ENCODE measurements at places on chromosomes 11 and 22.

- no peak for DNase-seq
Observed at GRCh38 chr11:104369761-104370160, 205.8 kb upstream of the PDGFD start.

DNA sequence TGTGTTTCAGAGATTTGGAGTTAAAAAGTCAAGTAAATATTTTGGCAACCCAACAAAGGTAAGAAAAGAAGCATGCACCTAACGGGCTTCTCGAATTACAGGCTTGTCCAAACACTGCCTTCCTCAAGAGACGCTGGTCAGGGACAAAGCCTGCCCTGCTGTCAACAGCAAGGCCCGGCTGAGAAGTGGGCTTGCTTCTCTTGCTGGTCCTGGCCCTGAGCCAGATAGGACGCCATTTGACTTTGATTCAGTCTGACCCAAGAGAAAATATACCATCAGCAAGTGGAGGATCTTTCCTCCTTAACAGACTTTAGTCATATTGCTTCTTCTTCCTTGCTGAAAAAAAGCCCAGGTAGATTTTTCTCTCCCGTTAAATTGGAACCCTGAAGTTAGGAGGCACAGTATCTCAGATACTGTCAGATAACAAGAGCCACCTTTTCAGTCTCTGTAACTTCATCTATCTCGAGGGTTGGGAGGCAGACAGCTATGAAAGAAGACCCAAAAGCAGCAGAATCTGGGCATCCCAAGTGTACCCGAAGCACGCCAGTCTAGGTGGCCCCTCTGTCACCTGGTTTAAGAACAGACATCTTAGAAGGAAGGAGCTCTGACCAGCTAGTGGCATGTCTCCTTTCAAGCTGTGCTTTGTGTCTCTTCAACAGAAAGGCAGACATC lies 57.5 kb downstream of the C22orf31 start:
- DNase-seq = no peak

DNA sequence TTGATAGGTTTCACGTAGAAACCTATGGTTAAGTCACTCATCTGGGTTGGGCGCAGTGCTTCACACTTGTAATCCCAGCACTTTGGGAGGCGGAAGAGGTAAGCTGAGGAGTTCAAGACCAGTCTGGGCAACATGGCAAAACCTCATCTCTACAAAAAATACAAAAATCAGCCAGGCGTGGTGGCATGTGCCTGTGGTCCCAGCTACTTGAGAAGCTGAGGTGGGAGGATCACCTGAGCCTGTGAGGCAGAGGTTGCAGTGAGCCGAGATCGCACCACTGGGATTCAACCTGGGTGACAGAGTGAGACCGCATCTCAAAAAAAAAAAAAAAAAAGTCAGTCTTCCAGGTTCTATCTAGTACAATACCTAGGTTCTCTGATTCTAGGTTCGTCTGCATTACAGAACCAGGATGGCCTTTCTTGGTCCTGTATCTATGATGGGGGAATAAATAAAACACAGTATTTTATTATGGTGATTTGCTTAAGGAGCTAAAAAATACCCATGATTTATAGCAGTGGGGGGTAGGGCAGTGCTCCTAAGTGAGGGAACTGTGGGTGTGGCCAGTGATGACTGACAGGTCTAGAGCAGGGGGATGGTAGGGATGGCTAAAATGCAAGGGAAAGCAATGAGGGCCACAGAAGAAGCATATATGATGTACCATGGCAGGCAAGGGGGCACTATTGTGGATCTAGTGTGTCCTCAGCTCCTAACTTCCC lies 65.5 kb upstream of the NUP160 start:
- DNase-seq = no peak

DNA sequence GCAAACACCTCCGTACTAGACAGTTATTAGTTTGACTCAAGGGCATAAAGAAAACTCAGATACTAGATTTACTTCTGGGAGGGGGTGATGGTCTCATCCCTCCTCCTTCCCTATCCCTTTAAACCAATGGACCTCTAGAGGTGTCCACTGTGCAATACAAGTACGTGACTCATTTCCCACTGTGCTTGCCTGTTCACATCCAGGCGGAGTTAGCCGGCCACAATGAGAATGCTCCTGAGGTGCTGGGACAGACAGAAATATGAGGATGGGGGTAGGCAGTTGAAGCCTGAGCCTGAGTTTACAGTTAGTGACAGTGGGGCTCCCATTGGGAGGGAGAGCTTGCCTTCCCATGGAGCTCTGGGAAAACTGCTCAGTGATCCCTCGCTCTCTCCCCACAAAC lies 8.4 kb upstream of the PMM1 start:
- no peak for DNase-seq

DNA sequence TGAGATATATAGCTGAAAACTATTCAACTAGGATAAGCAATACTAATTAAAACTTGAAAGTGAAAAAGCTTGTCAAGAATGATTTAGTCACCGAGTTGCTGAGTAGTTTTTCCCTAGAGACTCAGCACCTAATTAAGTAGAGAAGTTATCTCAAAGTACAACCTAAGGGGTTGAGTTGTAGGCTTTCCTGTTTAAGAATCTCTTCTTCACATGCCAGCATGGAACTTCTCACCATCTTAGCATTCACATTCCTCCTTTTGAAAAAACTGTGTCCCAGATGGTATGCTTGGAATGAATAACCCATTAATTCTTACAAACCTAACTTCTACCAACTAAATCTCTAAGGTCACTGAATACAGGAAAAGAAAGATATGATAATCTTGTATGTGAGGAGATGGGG lies 303.3 kb upstream of the ZC3H12C start:
- DNase-seq = no peak

DNA sequence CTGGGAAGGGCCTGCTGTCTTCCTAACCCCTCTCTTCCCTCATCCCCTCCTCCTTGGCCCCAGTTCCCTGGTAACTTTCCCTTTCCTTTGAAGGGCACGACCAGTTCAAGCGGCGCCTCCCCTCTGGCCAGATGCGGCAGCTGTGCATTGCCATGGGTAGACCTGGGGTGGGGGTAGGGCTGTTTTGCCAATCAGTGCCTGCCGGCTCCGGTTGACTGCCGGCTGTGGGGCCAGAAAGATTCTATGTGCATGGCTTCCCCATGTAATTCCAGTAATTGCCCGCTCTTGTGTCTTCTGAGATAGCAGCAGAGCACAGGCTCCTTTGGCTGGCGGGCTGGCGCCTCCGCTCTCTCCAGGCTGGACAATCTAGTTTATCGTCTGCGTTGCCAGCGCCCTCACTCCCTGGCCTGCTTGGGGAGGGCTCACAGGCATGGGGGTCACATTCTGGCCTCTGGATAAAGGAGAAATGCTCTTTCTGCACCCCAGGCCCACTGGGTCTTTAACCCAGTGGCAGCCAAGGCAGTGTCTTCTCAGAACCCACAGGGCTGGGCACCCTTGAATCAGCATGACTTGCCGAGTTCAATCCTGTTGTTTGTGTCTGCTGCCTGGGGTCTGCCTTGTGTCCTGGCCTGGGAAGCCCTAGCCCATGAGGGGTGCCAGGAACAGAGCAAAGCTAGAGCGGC lies 9.4 kb downstream of the SIDT2 start:
- no peak for DNase-seq

GRCh38 chr22:28773461-28773867 lies 969 bp downstream of the CCDC117 start:
- no peak for DNase-seq

- DNase-seq = no peak
Observed at GRCh38 chr11:27857588-27857987, 157.3 kb upstream of the BDNF start.

GRCh38 chr22:50190941-50191741 lies 5.4 kb downstream of the TRABD start:
- DNase-seq = peak; percentile 41

DNA sequence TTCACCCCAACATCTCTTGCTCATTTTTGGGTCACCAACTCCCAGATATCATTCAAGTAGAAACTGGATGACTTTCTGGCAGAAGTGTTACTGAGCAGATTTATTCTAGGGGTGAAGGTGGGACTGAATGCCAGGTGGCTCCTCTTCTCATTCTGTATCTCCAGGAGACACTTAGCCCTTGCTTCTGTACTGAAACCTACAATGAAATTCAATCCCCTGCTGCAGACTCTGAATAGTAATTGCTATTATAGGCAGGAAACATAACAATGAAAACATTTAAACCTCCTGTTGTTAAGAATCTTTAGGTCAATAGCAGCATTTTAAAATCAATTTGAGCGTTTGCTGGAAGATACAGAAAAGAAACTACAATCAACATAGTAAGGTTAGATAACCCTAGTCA lies 879.4 kb upstream of the TENM4 start:
- no peak for DNase-seq

- no peak for DNase-seq
Observed at GRCh38 chr22:38292694-38293093, 19.9 kb upstream of the TMEM184B start.

DNA sequence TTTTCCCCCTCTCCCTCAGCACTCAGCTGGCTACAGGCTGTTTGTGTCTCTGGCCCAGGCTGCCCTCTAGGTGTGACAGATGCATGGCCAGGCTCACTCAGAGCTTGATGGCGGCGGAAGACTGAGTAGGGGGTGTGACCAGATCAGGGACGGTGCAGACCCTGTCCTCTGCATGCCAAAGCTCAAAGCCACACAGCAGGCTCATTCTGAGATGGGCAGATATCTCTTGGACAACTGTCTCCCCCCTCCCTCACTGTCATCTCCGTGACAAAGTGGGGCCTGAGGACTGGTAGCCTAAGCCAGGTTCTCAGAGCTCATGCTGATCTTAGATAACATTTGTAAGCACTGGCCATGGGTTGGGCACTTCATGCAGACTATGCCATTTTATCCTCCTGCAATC lies 231.3 kb downstream of the DSCAML1 start:
- no peak for DNase-seq

GRCh38 chr11:91835051-91835560 lies 389.5 kb upstream of the FAT3 start:
- DNase-seq = no peak

DNA sequence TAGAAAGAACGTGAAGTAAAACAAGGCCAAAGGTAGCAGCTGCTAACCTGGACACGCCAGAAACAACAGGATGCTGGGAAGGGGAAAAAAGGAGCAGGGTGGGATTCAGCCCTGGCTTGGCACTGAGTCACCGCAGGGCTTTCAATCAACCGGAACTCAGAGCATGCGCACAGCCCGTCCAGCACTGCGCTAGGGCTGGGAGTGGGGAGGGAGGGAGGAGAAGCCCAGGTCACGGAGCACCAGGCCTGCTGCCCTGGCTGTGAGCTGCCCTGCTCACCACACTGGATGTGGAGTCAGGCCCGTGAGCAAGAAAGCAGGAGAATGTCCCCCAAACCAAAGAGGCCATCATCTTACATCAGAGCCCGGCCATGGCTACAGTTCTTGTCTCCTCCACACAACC lies 51.5 kb downstream of the APOL1 start:
- DNase-seq = no peak

- DNase-seq = no peak
Observed at GRCh38 chr11:64517992-64518391, 73.0 kb upstream of the SLC22A12 start.

DNA sequence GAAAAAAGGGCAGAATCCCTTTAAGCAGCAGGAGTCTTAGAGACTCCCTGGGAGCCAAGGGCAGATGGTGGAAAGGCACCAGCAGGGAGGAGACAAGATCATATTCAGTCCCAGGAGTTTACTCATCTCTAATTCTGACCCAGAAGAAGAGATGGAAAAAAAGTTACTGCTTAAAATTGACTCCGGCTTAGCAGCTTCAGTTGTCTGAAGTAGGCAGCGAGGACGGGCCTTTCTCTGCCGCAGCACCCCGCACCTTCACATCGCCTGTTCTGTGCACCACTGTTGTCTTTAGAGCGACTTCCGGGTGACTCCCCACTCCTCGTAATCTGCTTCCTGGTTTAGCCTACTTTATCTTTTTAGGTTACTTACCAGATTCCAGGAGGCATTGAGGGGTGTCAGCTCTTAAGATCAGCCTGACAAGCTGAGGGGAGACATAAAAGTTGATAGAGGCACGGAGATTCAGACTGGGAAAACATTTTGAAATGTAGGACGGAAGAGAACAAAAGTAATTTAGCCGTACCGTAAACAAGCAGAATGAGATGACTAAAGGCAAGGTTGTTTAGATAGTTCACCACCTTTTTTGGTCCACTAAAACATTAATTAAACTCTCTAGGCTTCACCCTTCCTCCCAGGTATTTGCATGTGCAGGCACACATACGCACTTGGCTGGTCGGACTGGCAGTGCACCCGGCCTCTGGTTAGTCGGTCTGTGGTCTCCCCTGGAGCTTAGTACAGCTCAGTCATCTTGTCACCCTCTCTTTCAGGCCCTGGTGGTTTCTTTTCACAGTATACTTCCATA lies 74.3 kb downstream of the CECR2 start:
- DNase-seq = no peak

GRCh38 chr11:2272228-2272945 lies 2.0 kb upstream of the ASCL2 start:
- no peak for DNase-seq

- DNase-seq = no peak
Observed at GRCh38 chr11:45365961-45366618, 79.9 kb upstream of the SYT13 start.

DNA sequence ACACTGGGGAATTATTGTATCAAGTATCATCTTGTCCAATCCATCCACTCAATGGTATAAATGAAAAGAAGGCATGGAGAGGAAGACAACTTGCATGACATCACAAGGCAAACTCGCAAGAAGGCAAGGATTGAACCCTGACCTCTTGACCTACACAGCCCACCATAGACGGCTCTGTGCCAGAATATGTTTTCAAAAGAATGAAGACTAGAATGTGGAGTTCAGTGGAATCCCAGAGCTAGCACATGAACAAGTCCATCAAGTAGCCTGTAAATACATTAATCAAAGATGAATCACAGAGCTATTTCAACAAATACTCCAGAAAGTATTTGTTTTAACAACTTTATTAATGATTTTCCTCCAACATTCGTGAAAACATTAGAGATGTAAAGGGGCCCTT lies 189.7 kb downstream of the GUCY1A2 start:
- DNase-seq = no peak

- DNase-seq = no peak
Observed at GRCh38 chr22:38853196-38853651, 9.4 kb upstream of the NPTXR start.

- DNase-seq = no peak
Observed at GRCh38 chr11:47499161-47499560, 50.2 kb upstream of the RAPSN start.

DNA sequence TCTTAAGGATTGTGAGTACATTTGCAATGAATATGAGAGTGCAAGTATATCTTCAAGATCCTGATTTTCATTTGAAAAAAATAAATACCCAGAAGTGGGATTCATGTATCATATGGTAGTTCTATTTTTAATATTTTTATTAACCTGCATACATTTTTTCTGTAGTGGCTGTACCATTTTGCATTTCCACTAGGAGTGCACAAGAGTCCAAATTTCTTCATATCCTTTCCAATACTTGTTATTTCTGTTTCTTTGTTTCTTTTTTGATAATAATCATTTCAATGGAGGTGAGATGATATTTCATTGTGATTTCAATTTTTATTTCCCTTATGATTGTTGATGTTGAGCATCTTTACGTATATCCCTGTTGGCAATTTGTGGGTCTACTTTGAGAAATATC lies 759.8 kb upstream of the CNTN5 start:
- no peak for DNase-seq

DNA sequence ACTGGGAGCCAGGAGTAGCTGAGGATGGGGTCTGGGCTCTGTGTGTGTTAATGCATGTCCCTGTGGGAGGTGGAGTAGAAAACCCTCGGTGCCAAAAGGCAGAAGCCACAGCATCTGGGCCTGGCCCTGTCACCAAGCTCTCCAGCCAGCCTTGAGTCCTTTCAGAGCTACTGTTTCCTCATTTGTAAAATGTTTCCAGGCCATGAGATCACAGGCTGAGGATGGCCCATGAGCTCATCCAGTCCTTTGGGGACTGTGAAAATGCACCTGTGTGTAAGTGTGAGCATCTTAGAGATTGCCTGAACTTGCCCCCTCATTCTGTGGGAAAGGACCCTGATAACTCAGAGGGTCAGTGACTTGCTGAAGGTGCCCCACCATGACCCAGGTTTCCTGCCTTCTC lies 9.1 kb downstream of the ANKK1 start:
- no peak for DNase-seq

Data from stimulated activated CD8-positive, alpha-beta memory T cell treated with anti-CD3 and anti-CD28 coated beads, Interleukin-4, amount 100 ng/mL, for 1 hour (primary cell).